CD4-positive, alpha-beta T cell treated with Interleukin-6 for 4 hours (primary cell): ENCODE measurements at places on chromosomes 6 and 20.

DNA sequence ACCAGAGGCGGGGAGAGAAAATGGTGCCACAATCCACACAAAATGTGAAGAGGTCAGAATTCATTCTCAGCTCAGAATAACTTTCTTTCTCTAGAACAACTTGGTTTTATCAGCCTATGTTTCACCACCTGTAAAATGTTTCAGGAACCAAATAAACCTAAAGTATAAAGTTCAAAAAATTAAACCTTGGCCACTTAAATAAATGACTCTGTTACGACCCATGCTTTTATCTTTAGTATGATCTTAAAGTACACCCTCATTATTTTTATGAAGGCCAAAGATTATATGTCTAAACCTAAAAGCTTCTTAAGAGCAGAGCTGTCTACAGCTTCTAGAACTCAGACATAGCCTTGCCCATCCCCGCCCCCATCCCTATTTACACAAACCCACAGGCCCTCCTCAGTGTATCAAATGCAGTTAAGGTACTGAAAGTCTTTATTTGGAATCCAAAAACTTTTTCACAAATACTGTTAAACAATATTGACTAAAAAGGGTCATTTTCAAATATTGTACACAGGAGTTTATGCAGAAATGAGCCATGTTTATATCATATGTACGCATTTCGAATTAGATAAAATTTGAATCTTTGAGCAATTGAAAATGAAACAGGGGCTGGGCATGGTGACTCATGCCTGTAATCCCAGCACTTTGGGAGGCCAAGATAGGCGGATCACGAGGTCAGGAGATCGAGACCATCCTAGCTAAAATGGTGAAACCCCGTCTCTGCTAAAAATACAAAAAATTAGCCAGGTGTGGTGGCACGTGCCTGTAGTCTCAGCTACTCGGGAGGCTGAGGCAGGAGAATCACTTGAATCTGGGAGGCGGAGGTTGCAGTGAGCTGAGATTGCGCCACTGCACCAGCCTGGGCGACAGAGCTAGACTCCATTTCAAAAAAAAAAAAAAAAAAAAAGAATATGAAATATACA is 5.7 kb upstream of the NHSL1 start:
- DNase-seq = no peak

DNA sequence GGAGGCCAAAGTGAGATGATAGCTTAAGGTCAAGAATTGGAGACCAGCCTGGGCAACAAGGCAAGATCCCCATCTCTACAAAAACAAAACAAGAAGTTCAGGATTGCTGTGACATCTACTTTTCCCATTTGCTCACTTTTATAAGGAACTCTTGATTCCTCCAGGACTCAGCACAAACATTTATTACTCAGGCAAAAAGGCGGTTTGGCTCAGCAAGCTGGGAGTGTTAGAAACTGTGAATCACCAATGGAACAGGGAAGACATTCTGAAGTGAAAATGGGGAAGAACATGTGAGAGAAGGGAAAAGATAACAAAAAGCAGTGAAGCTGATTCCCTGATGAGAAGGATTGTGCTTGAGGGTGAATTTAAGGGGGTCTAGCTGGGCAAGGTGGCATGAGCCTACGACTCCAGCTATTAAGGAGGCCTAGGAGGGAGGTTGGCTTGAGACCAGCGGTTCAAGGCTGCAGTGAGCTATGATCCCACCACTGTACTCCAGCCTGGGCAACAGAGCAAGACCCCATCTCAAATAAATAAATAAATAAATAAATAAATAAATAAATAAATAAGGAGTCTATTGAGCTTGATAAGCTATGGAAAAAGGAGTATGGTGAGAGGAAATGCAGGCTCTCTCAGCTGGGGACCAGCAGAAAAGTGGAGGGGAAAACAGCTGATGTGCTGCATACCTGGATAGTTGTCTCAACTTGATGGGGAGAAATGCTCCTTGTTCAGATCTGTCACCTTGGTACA is 65.4 kb upstream of the HDDC2 start:
- no peak for DNase-seq

DNA sequence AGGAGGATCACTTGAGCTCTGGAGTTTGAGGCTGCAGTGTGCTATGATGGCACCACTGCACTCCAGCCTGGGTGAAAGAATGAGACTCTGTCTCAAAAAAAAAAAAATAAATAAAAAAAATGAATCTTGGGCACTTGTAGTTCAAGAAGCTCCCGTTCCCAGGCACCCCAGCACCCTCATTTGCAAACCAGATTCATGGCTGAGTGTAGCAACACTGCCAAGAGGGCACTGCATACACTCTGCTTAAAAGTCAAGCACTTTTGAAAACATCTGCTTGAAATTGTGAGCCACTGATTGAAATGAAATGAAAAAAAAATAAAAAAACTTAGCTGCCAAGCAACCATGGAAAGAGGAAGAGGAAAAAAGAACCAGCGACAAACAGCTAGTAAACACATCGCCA is 124.7 kb upstream of the SASH1 start:
- DNase-seq = no peak

DNA sequence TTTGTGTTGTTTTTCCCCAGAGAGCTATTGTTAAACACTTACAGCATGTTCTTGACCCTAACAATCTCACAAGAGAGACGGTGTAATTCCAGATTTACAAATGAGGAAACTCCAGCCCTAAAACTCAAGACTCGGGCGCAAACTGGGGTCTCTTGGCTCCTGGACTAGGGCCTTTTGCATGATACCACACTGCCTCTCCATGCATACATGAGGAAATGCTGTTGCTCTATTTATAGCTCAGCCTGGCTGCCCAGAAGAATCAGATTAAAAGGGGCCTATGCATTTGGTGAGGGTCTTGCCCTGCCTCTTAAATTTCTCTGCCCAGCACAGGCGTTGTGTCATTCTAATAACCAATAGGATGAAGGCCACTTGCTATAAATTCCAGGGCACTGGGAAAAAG is 30.5 kb upstream of the SNRPB2 start:
- DNase-seq = no peak

DNA sequence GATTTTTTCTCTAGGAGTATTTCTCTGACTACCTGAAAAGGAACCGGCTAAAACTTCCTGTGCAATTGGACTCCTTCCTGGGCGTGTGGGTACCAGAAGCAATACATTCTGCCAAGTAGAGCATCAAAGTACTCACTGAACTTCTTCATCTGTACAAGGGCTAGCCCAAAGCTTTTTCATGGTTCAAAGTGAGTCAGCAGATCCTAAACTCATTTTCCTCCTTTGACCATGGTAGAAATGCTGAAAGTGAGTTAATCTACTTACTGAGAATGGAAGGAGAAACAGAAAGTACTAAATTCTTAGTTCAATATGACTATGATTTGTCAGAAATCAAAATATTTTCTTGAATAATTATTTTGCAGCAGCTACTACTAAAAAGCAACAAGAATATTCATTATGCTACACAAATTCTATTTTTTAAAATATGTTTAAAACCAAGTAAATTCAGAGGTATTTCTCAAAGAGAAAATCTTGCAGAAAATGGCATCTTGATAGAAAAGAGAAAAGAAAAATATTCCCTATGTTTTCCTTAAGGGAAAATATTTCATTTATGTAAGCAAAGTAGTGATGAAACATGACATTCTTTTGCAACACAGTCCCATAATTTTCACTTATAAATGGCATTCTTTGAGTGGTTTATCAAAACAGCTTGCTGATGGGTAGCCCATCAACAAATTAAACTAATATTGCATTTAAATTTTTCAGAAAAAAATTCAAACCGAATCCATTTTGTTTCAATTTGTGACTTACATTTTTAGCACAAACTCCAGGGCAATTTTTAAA is 3.7 kb upstream of the BEND6 start:
- DNase-seq = no peak

- DNase-seq = no peak
Measured at GRCh38 chr20:63333241-63333836, 27.8 kb downstream of the CHRNA4 start.

GRCh38 chr6:50655848-50656453 is 57.4 kb upstream of the TFAP2D start:
- DNase-seq = no peak

GRCh38 chr20:19583532-19584175 is 174.4 kb upstream of the RIN2 start:
- peak; percentile 13 for DNase-seq

GRCh38 chr6:42429042-42429585 is 22.6 kb downstream of the TRERF1 start:
- DNase-seq = peak; percentile 19

DNA sequence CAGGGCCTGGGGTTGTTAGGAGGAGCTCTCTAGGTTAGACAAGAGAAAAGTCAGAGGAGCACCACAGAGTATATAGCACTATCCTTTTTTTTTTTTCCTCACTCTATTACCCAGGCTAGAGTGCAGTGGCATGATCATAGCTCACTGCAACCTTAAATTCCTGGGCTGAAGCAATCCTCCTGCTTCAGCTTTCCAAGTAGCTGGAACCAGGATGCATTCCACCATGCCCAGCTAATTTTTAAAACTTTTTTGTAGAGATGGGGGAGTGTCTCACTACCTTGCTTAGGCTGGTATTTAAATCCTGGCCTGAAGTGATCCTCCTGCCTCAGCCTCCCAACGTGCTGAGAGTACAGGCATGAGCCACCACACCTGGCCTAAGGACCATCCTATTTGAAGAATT is 19.3 kb upstream of the AKIRIN2 start:
- no peak for DNase-seq

DNA sequence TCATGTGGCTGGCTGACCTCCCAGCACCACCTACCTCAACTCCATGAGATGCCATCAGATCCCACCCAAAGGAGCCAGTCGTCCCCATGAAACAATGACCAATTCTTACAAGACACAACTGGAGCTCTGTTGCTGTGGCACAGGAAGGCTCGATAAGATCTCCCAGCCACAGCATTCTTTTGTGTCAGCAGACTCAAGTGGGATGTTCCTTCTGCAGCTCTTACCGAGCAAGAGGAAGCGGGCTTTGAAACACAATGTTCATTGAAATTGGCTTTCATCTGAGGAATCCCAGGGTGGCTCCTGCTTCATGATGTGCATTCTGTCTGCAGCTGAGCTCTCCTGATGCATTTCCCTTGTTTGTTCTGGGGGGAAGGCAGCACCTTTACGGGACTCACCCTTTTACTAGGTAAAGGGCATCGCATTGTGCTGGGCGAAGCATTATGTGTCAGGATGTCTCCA is 222.0 kb upstream of the SGK1 start:
- peak; percentile 27 for DNase-seq

- DNase-seq = no peak
Measured at GRCh38 chr6:44169154-44169553, 10.5 kb downstream of the CAPN11 start.

DNA sequence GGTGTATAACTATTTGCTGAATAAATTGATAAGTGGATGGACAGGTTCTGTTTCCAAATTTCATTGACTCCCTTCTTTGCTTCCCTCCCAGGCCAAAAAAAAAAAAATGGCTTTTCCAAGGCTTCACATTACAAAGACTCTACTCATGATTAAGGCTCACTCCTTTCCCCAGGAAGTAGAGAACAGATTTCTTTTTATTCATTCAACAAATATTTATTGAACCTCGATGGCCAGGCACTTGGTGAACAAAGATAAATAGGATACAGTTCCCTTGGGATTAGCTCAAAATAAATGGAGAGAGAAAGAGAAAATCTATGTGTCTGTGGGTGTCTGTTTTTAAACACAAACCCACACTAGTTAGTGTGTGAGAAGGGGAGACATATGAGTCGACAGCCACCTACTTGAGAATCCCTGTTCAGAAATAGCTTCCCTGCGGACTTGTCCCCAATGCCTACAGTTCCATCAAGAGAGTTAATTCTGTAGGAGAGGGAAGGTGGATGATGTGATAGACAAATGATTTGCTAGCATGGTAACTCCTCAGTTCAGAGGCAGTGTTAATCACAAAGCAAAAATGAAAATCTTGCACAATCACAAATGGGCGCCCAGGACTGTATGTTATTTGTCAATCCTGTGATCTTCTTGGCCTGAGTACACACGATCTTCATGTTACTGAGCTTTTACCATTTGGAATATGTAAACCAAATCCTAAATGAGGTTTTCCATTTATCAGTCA is 20.3 kb downstream of the TRAF3IP2 start:
- DNase-seq = no peak

DNA sequence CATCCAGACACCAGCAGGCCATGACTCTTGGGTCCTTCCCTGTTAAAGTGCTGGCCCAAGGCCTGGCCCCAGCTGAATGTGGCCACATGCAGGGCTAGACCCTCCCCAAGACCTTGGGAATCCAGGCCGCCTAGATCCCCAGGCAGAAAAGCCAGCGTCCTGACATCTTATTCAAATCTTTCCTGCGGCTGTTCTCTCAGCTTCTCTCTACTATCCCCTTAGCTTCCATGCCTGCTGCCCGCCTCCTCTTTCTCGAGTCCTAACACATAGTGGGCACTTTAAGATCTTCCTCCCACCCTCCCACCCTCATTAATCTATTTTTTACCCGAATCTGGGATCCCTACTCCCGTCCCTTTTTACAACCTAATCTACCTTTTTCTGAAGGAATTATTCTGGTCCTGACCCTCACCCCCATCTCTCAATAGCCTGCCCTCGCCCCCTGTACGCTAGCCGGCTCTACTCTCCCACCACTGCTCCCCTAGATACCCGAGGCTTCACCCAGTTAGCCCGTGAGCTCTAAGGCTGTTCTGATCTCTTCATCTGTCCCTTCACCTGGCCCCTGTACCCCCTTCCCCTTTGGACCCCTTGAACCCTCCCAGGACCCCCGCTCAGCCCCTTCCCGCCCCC is at the start of gene CCHCR1:
Gene CCHCR1, minus strand, starts transcription at position 290 of the 627 bp plus-strand sequence. Its CDS starts 202 bp downstream, at position 88.
- DNase-seq = no peak

GRCh38 chr20:54292185-54292584 is 84.3 kb downstream of the PFDN4 start:
- DNase-seq = no peak

- DNase-seq = no peak
Measured at GRCh38 chr6:10692965-10693538, 1.4 kb downstream of the C6orf52 start.

- no peak for DNase-seq
Measured at GRCh38 chr20:14497004-14497403, 159.6 kb upstream of the FLRT3 start.

DNA sequence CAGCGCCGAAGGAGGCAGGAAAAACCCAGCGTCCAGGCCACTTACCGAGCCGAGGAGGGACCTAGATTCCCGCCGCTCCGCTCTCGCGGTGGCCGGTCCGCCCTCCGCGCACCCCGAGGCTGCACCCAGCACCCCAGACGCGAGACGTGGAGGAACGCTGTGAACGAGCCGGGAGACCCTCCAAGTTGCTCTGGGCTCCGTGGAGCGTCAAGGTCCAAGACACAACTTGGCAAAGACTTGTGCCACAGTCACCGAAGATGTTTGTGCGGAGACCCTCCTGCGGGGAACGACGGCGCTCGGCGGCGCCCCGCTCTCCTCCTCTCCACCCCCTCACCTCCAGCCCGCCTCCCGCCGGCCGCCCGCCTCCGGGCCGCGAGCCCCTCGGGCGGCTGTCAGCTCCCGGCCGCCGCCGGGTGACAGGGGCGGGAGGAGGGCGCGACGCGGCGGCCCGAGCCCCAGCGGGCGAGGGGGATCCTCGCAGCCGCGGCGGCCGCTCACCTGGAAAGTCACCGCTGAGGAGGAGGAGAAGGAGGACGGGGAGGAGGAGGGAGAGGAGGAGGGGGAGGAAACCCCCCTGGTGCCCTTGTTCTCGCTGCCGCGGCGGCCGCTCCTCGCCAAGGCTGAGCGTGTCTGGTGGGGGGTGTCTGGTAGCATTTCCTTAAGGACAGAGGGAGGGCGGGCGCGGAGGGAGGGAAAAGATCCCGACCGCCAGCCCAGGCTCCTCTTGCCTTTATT is 637 bp upstream of the HIVEP2 start:
- peak; percentile 64 for DNase-seq

- DNase-seq = no peak
Measured at GRCh38 chr20:34062570-34063482, 49.2 kb downstream of the EIF2S2 start.
